CD14-positive monocyte (primary cell): ENCODE measurements at places on chromosomes 1 and 21. TPM values are rescaled to one million over a fixed set of nuclear protein-coding genes. Genes with fewer than 3 reads are reported as not detected.
A peak's percentile ranks its signal among the peaks of the same experiment; 100 is the strongest.

DNA sequence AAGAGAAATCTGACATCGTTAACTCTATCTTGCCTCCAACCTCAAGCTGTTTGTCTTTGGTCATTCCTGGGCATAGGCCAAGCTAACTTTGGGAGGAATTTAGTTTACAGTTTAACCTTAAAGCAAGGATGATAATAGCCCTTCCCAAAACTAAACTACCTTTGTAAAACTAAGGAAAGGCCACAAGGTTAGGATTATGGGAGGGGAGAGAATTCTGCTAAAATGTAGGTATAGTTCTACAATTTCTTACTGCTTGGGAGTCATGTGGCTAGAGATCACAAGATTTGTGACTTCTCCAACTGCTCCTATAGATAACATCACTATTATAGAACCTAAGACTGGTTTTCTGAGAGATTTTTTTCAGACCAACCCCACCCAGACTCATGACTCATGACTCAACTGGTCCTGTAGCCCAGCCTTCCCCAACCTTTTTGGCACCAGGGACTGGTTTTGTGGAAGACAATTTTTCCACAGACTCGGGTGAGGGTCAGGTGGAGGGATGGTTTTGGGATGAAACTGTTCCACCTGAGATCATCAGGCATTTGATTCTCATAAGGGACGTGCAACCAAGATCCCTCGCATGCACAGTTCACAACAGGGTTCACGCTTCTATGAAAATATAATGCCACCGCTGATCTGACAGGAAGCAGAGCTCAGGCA is 70.7 kb upstream of the MUTYH start:
- peak; percentile 21 for DNase-seq

GRCh38 chr21:22062472-22063139 is 1064.4 kb downstream of the NCAM2 start:
- DNase-seq, result no peak

KRTAP20-1 gene
- polyA plus RNA-seq, result not detected

GRCh38 chr1:30684881-30685795 is 38.2 kb downstream of the MATN1 start:
- DNase-seq, result no peak
